Activated CD4-positive, alpha-beta T cell treated with anti-CD3 and anti-CD28 coated beads for 36 hours (primary cell): ENCODE measurements at places on chromosomes 2 and 18. TPM values are rescaled to one million over a fixed set of nuclear protein-coding genes. Genes with fewer than 3 reads are reported as not detected.

SDC1 gene
- not detected for total RNA-seq

DNA sequence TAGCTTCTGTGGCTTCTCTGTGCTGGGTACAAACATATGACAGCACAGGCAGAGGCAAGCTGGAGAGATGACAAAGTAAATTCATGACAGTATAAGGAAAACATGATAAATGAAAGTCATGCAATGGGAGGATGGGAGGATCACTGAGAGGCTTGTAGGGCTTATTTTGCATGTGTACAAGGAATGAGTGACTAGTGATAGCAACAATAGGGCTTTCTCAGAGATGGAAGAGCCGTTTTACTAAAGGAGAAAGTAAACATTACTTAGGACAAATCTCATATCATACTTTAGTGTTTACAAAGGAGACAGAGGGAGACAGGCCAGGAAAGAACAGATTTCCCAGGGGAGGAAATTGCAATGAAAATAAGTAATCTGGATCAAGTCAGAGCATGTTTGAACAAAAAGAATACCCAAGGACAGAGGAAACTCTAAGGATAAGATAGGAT lies 82.5 kb upstream of the RBMS1 start:
- H3K27me3 ChIP-seq: no peaks in the 10 kb centered on the region
- H3K27ac ChIP-seq: no peak overlapping the region
- no peaks in the 10 kb centered on the region for H3K36me3 ChIP-seq
- H3K4me3 ChIP-seq: no peak overlapping the region
- DNase-seq: peak; percentile 4
- H3K4me1 ChIP-seq: no peaks in the 10 kb centered on the region

DNA sequence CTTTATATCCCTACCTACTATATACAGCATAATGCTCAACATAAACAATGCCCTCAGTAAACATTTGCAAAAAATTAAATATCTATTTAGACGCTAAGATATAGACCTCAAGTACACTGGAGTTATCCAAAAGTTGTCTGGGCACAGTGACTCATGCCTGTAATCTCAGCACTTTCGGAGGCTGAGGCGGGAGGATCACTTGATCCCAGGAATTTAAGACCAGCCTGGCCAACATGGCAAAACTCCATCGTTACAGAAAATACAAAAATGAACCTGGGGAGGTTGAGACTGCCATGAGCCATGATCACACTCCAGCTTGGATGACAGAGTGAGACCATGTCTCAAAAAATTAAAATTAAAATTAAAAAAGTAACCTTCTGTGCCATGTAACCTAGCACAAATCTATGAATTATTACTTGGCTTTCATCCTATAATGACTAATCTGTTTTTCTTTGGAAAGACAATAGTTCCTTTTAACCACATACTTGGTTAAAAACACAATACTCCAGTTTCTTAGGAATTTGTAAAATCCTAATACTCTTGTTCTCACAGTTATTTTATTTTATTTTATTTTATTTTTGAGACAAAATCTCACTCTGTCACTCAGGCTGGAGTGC lies 6.7 kb upstream of the TNFAIP6 start:
- no peaks in the 10 kb centered on the region for H3K4me1 ChIP-seq
- DNase-seq: no peak
- no peak overlapping the region for H3K27ac ChIP-seq
- no peak overlapping the region for H3K4me3 ChIP-seq
- H3K36me3 ChIP-seq: no peaks in the 10 kb centered on the region
- no peaks in the 10 kb centered on the region for H3K27me3 ChIP-seq

DNA sequence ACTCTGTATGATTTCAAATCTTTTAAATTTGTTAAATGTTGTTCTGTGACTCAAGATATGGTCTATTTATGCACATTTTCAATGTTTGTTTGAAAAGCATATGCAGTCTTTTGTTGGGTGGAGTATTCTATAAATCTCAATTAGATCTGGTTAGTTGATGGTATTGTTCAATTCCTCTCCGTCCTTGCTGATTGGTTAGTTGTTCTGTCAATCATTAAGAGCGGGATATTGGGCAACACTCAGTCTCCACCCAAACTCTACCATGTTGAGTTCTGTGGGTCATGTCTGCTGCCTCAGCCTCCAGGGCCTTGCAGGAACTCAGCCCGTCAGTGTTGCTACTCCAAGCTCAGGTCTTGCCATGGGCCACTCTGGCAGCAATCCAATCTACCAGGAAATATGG lies 118.9 kb downstream of the VWA3B start:
- no peak for DNase-seq
- H3K27ac ChIP-seq: no peak overlapping the region
- no peaks in the 10 kb centered on the region for H3K36me3 ChIP-seq
- no peak overlapping the region for H3K4me3 ChIP-seq
